ENCODE measurements at places on chromosomes 13 and 19.
A peak's percentile ranks its signal among the peaks of the same experiment; 100 is the strongest.

GRCh38 chr13:78198821-78199220, 280.2 kb upstream of the EDNRB start:
- no peak for DNase-seq

- DNase-seq = no peak
Measured at GRCh38 chr13:34308725-34309124, 490.8 kb downstream of the RFC3 start.

DNA sequence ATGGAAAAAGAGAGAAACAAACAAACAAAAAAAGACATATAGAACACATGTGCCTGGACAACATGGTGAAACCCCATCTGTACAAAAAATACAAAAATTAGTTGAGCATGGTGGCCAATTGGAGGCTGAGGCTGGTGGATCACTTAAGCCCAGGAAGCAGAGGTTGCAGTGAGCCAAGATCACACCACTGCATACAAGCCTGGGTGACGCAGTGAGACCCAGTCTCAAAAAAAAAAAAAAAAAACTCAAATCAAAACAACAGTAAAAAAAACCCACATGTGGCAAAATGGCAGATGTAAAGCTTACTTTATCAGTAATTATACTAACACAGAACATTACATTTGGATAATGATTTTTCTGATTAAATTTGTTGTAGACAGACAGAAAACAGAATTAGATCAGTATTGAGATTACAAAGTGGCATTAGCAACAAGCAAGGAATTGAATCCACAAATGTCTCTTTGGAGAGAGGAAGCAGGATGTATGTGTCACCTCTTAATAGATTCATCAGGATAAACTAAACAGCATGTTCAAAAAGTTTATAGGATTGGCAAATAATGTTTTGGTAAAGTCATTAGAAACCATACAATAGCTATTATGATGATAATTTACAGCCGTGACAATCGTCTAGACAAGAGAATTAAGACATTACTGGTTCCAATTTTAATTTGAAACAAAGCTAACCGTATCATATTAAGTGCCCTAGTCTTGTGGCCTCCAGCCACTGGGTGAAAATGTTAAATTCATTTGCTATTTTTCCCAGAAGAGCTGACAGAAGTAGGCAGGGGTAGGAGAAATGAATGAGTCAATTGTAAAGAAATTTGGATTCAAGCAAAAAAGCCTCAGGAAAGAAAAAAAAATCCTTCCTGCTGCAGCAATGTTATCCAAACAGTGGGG, 206.0 kb downstream of the FGF14 start:
- no peak for DNase-seq

DNA sequence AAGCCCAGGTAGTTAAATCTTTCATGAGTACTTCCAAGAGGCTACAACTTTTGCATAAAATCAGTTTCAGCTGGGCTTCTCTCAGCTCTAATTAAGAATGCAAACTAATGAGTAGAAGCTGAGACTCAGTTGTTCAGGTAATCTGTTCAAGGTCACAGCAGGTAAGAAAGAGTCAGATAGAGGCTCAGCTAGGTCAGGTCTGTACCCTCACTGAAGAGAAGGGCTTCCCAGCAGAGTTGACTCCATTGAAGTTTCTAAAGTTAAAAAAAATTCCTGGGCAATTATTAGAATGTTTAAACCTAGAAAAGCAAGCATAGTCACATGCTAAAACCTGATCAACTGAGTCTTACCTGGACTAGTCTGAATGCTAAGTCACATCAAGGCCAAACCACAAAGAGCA, 42.1 kb downstream of the ESD start:
- DNase-seq = no peak

DNA sequence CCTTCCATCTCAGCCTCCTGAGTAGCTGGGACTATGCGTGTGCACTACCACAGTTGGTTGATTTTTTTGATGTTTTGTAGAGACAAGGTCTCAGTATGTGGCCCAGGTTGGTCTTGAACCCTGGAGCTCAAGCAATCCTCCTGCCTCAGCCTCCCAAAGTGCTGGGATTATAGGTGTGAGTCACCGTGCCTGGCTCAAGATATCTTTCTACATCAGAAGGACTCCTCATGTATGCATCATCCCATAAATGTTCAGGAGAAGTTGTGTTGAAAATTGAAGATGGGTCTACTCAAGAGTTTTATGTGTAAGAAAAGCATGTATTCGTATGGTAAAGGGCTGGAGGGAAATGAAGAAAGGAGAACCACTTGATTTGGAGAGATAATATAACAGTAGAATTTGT, 71.8 kb upstream of the STK24 start:
- no peak for DNase-seq

GRCh38 chr13:46561691-46562090, 8.7 kb downstream of the LRCH1 start:
- no peak for DNase-seq

GRCh38 chr13:76570510-76570971, 315.7 kb downstream of the KCTD12 start:
- no peak for DNase-seq

GRCh38 chr19:29872224-29872731, 60.5 kb downstream of the CCNE1 start:
- no peak for DNase-seq

- DNase-seq = no peak
Measured at GRCh38 chr13:98869408-98870090, 108.3 kb downstream of the DOCK9 start.

- DNase-seq = no peak
Measured at GRCh38 chr13:20536992-20537391, 11.3 kb upstream of the CRYL1 start.

DNA sequence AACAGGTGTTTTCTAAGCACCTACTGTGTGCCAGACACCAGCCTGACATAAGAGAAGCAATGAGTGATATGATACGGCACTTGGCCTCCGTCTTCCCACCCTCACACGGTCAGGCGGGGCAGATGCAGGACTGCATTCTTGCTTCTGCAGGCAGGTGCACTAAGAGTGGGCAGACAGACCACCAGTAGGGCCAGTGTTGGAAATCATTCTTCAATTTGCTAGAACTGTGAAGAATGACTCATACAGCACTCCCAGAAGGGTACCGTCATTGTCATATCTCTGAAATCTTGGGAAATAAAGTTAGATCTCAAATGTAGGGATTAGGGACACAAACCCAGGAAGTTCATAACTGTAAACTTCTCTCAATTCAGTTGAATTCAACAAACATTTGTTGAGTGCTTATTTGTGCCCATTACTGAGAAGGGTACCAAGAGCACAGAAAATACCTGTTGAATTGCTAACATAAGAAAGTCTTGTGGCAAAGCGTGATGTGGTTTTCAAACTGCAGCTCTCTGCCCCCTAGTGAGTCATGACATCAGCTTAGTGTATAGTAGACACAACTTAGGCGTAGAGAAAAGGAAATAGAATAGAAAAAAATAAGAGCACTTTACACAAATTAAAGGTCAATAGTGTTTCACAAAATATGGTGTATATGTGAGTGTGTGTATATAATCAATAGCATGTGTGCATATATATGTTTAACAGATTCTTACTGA, 76.1 kb downstream of the TEX26 start:
- DNase-seq = no peak

GRCh38 chr19:55484593-55485438, at the start of gene NAT14:
NAT14 (plus strand) TSS chr19:55485188; CDS start chr19:55485709, 521 bp downstream.
- peak; percentile 34 for DNase-seq

- DNase-seq = no peak
Measured at GRCh38 chr13:94416454-94417080, 62.9 kb downstream of the DCT start.

DNA sequence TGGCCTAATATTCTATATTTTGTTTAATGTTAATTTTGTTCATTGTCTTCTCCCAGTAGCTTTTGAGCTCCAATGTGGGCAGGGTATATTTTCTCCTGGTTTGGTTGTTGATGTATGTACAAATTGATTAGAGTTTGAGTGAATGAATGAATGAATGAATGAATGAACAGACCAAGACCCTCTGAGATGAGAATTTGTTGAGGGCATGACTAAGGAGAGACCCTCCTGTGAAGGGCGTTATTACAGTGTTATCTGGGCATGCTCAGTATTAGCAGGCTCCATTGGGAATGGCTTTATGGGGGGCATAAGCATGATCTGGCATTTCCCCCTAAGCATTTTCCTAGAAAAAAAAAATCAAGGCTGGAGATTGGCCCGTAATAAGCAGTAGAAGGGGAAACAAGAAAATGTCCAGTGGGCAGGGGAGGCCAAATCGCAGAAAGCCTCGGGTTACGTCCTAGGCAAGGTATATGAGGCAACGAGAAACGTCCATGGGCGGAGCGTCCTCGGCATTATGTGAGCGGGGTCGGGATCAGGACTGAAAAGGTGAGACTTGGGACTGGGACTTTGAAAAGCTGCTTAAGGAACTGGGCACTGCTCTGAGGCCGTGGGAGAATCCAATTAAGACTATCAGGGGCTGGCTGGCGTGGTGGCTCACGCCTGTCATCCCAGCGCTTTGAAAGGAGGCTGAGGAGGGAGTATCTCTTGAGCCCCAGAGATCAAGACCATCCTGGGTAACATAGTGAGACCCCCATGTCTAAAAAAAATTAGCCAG, 904 bp upstream of the ARHGAP33 start:
- DNase-seq = no peak
